ENCODE measurements at places on chromosomes 12 and 14.
A peak's percentile ranks its signal among the peaks of the same experiment; 100 is the strongest.

GRCh38 chr14:95496690-95497259 is 19.7 kb downstream of the SYNE3 start:
- DNase-seq: no peak

GRCh38 chr12:32273712-32274111 is 125.6 kb upstream of the FGD4 start:
- peak; percentile 36 for DNase-seq

GRCh38 chr14:103885509-103885932 is 38.1 kb upstream of the PPP1R13B start:
- DNase-seq: no peak

- no peak for DNase-seq
Measured at GRCh38 chr12:119692410-119692809, 24.5 kb downstream of the PRKAB1 start.

DNA sequence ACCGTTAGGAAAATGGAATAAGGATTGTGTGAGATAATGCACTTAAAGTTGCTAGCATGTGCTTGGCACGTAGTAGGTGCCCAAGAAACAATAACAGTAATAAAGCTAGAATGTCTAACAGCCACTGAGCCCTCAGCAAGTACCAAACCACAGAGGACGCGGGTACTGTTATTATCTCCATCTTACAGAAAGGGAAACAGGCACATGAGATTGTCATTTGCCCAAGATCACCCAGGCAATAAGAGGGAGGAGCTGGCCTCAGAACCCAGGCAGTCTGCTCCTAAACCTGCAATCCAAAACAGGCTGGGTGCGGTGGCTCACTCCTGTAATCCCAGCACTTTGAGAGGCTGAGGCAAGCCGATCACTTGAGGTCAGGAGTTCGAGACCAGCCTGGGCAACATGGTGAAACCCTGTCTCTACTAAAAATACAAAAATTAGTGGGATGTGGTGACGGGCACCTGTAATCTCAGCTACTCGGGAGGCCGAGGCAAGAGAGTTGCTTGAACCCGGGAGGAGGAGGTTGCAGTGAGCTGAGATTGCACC is 5.1 kb upstream of the SDS start:
- no peak for DNase-seq

- DNase-seq: no peak
Measured at GRCh38 chr12:10385166-10385613, 4.7 kb downstream of the KLRK1 start.

DNA sequence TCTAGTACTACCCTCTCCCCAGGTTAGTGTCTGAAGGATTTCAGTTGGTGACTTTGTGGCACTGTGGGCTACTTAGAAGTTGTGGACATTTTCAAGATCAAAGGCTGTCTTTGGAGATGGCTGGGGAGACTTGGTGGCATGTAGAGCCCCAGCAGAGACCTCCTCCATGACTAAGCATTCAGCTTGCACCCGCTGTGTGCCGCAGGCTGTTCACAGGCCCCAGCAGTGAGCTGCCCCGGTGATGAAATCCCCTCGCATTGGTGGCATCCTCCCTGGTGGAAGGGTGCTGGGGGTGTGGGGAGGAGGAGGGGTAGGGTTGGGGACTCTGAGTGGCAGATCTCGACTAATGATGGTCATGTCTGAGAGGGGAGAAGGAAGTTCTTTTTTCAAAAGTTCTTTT is 173.9 kb downstream of the TSPAN9 start:
- no peak for DNase-seq

GRCh38 chr14:97311411-97311810 is 514.2 kb downstream of the VRK1 start:
- no peak for DNase-seq

GRCh38 chr14:87992346-87992717 is 650 bp downstream of the GALC start:
- DNase-seq: no peak

GRCh38 chr12:47834199-47834903 is 14.6 kb upstream of the HDAC7 start:
- no peak for DNase-seq

DNA sequence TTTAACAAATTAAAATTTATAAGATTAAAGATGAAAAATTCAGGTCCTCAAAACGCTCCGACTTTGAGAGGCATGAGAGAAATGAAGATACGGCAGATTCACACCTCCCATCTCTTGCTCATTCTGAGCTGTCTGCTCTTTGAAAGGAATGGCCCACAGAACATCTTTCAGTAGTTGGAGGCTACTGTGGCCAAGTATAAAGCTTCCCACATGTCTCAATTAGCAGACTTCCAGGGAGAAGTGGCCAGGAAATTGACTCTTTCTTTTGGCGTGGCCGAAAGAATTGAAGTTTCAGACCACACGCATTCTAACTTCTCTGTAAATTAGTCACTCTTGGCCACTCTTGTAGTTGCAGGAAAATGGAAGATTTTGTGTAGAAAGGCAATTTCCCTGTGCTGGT is 129.2 kb downstream of the DIP2B start:
- no peak for DNase-seq
